ENCODE measurements at places on chromosomes 6 and 20.

DNA sequence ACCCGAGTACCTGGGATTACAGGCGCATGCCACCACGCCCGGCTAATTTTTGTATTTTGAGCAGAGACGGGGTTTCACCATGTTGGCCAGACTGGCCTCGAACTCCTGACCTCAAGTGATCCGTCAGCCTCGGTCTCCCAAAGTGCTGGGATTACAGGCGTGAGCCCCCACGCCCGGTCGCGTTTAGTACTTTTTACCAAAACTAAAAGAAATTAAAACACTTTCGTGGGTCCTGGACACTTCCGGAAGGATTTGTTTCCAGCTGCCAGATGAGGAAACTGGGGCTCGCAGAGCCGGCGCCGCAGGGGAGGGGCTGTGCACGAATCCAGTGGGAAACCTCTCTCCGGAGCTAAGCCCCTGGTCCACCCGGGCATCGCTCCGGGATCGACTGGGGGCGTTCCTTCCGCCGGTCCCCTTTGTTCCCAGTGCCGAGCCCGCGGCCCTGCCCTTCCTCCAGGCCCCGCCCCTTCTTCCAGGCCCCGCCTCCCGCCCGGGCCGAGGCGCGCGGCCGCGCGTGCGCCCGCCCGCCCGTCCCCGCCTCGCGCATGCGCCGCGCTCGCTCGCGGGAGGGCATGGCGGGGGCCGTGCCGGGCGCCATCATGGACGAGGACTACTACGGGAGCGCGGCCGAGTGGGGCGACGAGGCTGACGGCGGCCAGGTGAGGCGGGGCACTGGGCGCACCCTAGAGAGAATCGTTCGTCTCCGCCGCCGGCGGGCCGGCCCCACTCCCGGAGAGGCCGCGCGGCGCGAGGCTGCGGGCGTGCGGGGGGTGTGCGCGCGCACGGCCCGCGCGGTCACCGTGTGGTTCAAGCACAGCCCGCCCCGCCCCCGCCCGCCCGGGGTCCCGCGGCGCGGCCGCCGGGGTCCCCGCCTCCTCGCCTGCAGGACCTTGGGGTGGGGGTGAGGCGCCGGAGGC is at the start of gene NELFCD:
Gene NELFCD (plus strand): TSS at position 546 of the 917 bp plus-strand sequence. CDS start 54 bp downstream, at position 600.
- ATAC-seq: peak; percentile 87

- peak; percentile 64 for ATAC-seq
These were observed 159.4 kb downstream of the FAXC start for GRCh38 chr6:99189823-99190721.

DNA sequence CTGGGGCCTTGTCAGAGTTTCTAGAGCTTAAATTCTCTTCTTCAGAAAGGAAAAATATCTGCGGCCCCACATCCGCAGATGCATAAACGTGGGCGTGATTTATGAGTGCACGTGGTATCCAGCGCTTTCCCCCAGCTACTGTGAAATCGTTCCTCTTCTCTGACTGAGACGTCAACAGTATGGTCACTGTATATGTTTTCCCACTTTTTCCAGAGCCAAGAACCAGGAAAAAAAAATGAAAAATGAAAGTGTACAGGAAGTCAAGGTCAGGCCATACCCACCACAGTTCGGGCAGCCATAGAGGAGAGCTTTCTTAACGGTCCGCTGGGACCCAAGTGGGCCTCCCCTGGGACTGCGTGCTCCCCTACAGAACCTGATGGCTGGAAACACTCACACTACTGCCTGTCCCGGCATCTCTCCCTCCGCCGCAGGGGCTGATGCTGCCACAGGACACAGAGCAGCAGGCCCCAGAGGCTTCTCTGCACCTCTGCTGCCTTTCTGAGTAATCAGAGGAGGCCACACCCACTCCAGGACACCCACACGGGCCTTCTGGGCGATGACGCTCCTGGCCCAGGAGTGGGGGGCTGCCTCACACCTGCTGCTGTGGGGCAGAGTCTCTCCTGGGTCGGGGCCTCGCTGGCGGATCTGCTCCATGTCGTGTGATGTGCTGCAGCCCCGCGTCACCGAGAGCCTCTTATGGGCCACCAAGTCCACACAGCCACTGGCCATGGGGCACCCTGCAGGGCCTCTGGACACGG is 16.4 kb upstream of the STX16 start:
- peak; percentile 78 for ATAC-seq

- ATAC-seq: no peak
These were observed 237.0 kb upstream of the CEP162 start for GRCh38 chr6:84464471-84464870.

GRCh38 chr20:62728028-62728780 is 19.6 kb downstream of the NTSR1 start:
- no peak for ATAC-seq

DNA sequence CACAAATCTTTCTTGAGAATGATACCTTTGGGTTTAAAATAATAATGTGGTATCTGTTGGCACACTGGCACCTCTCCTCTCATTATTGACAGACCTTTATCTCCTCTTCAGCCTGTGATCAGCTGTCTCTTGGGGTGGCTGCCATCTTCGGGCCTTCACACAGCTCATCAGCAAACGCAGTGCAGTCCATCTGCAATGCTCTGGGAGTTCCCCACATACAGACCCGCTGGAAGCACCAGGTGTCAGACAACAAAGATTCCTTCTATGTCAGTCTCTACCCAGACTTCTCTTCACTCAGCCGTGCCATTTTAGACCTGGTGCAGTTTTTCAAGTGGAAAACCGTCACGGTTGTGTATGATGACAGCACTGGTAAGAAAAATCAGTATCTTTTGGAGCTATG is 232.8 kb downstream of the GRIK2 start:
- no peak for ATAC-seq

GRCh38 chr6:40627316-40627715 is 40.2 kb upstream of the LRFN2 start:
- no peak for ATAC-seq

DNA sequence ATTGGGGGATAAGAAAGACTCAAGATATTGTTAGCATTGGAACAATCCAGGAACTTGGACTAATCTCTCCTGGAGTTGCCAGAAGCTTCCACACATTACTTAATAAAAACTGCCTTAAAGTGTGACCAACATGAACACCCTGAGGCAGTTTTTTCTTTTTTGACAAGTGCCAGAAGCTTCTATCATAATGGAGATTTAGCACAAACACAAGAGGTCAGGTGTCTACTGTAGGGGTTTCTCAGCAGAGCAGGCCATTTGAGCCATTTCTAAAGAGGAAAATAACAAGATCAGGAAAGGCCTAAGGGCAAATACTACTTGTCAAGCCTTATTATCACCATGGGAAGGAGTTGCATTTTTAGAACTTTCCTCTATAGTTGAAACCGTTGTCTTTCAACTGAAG is 361.5 kb downstream of the EPM2A start:
- ATAC-seq: no peak

DNA sequence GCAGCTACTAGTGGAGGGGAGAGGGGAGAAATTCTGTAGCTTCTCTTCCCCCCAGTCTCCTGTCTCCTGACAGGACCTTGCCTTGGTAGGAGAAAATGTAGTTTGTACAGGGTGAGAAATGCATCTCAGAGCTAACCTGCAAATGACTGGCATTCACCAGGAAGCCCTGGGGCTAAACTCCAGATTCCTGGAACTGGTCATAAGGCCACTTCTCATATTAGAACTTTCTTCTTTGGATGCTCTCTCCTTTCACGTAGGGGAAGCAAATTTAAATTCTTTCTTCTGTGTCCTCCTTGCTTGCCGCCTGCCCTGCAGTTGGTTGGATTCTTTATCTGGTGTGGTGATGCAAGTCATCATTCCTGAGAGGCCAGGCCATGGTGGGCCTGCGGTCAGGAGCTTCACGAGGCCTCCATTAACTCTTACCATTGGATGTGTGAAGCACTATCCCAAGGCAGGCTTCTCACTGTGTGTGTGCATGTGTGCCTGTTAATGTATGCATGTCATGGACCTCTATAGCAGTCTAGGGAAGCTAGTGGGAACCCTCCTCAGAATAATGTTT is 182.0 kb downstream of the PHF3 start:
- ATAC-seq: no peak

GRCh38 chr6:10723567-10723881 is 654 bp downstream of the TMEM14C start:
- ATAC-seq: no peak

DNA sequence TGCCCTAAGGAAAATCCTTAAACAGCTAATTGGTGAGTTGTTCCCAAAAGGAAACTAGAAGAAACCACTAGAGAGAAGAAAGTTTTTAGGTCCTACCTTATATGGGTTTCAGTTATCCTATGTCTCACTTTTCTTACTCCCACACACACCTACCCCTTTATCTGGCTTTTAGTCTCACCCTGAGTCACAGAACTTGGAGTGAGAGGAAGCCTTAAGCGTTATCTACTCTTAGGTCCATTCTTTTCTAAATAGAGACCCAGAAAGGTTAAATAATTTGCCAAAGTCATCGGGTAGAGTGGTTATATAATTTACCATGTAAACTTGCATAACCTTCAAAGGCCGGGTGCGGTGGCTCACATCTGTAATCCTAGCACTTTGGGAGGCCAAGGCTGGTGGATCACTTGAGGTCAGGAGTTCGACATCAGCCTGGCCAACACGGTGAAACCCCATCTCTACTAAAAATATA is 4.3 kb upstream of the RPP21 start:
- no peak for ATAC-seq

- ATAC-seq: no peak
These were observed 79.6 kb upstream of the SIRPA start for GRCh38 chr20:1815502-1816085.

DNA sequence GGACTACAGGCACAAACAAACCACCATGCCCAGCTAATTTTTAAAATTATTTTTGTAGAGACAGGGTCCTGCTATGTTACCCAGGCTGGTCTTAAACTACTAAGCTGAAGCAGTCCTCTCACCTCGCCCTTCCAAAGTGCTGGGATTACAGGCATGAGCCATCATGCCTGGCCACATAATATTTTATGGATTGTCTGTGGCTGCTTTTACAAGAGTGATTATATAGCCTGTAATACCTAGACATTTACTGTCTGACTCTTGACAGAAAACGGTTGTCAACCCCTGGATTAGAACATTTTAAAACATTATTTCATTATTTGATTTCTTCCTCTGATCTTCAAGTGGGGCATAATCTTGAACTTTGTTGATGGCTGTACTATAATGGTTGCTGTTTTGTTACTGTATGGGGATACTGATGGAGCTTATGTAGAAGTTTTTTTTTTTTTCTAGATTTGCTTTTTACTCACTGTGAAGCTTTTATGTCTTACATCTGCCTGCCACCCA is 14.3 kb downstream of the PARD6B start:
- ATAC-seq: no peak

- ATAC-seq: no peak
These were observed 10.4 kb upstream of the RPF2 start for GRCh38 chr6:110971468-110971867.

Data from activated CD4-positive, CD25-positive, alpha-beta regulatory T cell treated with anti-CD3 and anti-CD28 coated beads, Interleukin-2, amount 50 U/mL, for 24 hours (primary cell).